ENCODE measurements at places on chromosomes 6 and 20.
A peak's percentile ranks its signal among the peaks of the same experiment; 100 is the strongest.

DNA sequence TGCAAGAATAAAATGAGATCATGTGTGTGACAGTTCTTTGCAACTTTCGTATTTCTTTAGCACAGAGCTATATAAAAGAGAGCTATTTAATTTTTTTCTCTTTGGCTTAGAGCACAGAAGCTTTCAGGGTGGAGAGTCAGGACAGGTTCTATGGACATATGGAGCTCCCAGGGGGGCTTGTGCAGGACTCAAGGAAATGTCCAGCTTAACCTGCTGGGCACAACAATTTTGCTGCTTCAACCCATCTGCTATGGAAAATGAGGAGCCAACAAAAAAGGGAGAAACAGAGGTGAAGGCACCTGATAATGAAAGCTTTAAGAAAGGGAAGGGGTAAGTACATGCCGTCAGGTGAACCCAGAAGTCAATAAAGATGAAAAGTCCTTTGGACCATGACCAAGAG lies 5.1 kb upstream of the SNAP25 start:
- no peak for DNase-seq

DNA sequence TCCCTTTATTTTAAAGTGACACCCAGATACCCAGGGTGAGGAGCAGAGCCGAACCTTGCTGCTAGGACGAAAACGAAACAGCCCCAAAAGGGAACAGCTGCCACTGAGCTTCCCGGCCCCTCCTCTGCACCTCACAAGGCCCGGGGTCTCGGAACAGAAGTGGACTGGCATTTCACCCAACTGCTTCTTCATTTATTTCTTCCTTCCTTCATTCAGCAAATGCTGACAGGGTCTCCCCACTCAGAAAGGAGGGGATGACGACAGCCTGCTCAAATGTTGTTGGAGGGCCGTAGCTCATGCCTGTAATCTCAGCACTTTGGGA lies 220.3 kb downstream of the PREX1 start:
- DNase-seq: no peak

- peak; percentile 40 for DNase-seq
These were observed 122.7 kb downstream of the BTBD9 start for GRCh38 chr6:38517005-38517404.

- DNase-seq: no peak
These were observed 24.1 kb downstream of the NPEPL1 start for GRCh38 chr20:58716476-58717277.

All from GM23248 (cell line).